ENCODE measurements at places on chromosomes 1 and 21.

DNA sequence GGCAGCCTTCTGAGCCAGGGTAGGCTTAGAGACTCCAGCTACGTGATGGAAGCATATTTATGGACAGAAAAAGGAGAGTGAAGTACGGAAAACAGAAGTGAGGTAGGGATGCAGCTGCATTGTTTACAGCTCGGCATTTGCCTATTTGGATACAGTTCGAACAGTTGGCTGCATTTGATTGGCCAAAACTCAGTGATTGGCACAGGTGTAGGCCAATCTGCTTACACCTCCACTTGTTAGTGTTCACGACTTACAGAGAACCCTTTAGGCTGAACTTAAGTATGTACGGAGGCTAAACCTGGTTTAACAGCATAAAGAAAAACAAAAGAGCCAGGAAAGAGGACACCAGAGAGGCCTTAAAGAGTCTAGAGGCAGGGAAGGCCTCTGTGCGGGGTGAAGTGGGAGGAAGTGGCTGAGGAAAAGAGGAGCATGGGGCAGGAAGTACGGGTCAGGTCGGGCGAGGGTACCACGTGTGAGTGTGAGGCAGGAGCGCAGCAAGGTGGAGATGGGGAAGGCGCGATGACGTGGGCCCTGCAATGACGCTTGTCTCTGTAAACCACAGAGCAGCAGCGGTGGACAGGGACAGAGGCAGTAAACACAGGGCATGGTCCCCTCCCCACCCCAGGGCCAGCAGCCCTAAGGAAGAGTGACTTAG lies 32.0 kb downstream of the RSPH1 start:
- peaks cover 4% of the 10 kb centered on the region for H3K27me3 ChIP-seq
- DNase-seq = peak; percentile 53
- peak overlapping the region; percentile 56 for H3K4me3 ChIP-seq
- peaks cover 7% of the 10 kb centered on the region for H3K36me3 ChIP-seq
- H3K4me1 ChIP-seq = peaks cover 68% of the 10 kb centered on the region

- no peak for DNase-seq
- no peaks in the 10 kb centered on the region for H3K36me3 ChIP-seq
- no peaks in the 10 kb centered on the region for H3K4me1 ChIP-seq
- no peaks in the 10 kb centered on the region for H3K27me3 ChIP-seq
- no peak overlapping the region for H3K4me3 ChIP-seq
These were observed 79.2 kb downstream of the PROX1 start for GRCh38 chr1:214066936-214067335.

GRCh38 chr1:208238710-208239472 lies 5.3 kb downstream of the PLXNA2 start:
- H3K4me3 ChIP-seq = no peak overlapping the region
- H3K27me3 ChIP-seq = peaks cover 46% of the 10 kb centered on the region
- H3K27ac ChIP-seq = no peak overlapping the region
- H3K4me1 ChIP-seq = peaks cover 20% of the 10 kb centered on the region
- no peak for DNase-seq

GRCh38 chr1:66599346-66599745 lies 65.4 kb downstream of the SGIP1 start:
- no peaks in the 10 kb centered on the region for H3K4me1 ChIP-seq
- no peak overlapping the region for H3K27ac ChIP-seq
- H3K4me3 ChIP-seq = no peak overlapping the region

DNA sequence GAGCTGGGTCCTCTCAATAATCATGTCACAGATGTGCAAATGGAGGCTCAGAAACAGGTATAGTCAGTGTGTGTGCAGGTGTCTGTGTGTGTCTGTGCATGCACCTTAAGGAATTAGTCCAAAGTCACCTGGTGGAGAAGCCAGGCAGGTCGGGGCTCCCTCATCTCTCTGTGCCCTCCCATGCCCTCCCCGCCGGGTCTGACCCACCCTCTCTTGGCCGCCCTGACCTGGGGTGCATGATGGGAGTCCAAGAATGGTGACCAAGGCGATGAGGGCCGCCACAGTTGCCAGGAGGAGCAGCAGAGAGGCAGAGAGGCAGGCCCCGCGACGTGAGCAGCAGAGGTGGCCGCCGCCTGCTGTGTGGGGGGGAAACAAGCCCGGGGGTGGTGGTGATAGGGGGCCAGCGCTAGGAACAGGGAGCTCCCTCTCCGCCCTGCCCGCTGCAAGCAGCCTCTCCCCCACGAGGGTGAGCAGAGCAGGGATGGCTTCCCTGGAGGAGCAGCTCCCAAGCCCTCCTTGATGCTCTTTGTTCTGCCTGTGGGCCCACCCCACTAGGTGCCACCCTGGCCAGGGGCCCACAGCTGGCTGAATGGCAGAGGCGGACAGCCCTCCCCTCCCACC lies 3.9 kb downstream of the LDLRAD1 start:
- H3K4me3 ChIP-seq = no peak overlapping the region
- no peaks in the 10 kb centered on the region for H3K4me1 ChIP-seq
- H3K36me3 ChIP-seq = no peaks in the 10 kb centered on the region
- no peak for DNase-seq
- no peak overlapping the region for H3K27ac ChIP-seq

- no peak overlapping the region for H3K27ac ChIP-seq
- H3K4me3 ChIP-seq = no peak overlapping the region
These were observed 30.6 kb downstream of the ELK4 start for GRCh38 chr1:205601205-205601604.

DNA sequence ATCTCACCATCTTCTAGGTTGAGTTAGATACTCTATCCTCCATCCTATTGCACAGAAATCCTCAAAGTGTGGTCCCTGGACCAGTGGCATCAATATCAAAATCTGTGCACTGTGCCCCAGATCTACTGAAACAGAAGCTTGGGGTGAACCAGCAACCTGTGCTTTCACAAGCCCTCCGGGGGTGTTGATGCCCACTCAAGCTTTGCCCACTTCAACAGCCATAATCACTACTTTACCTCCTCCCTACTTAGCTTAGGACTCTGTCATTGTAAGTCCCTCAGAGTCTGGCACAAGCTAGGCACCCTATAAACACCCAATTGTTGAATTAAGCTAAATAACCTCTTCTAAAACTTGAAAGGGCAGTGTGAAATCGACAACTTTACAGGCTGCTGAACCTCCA lies 144.2 kb upstream of the SOD1 start:
- H3K27me3 ChIP-seq = peaks cover 3% of the 10 kb centered on the region
- no peak overlapping the region for H3K27ac ChIP-seq
- H3K36me3 ChIP-seq = no peaks in the 10 kb centered on the region
- peaks cover 5% of the 10 kb centered on the region for H3K4me1 ChIP-seq

GRCh38 chr1:4529446-4530165 lies 124.8 kb upstream of the AJAP1 start:
- H3K27me3 ChIP-seq = peaks cover 5% of the 10 kb centered on the region
- no peaks in the 10 kb centered on the region for H3K4me1 ChIP-seq
- no peak overlapping the region for H3K4me3 ChIP-seq
- H3K36me3 ChIP-seq = no peaks in the 10 kb centered on the region
- H3K27ac ChIP-seq = no peak overlapping the region

DNA sequence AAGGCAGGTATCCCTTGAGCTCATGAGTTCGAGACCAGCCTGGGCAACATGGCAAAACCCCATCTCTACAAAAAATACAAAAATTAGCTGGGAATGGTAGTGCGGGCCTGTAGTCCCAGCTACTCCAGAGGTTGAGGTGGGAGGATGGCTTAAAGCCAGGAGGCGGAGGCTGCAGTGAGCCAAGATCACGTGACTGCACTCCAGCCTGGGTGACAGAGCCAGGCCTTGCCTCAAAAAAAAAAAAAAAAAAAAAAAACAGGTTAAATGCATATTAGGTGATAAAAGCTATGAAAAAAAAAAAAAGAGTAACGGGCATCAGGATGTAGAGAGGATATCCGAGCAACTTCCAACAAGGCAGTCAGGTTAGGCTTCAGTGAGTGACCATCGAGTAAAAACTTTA lies 2.8 kb upstream of the SRRM1 start:
- H3K27ac ChIP-seq = peak overlapping the region; percentile 96
- peaks cover 14% of the 10 kb centered on the region for H3K36me3 ChIP-seq
- H3K4me1 ChIP-seq = peaks cover 33% of the 10 kb centered on the region
- no peaks in the 10 kb centered on the region for H3K27me3 ChIP-seq
- DNase-seq = no peak
- H3K4me3 ChIP-seq = no peak overlapping the region

GRCh38 chr1:116717318-116717717 lies 36.9 kb upstream of the CD2 start:
- H3K36me3 ChIP-seq = no peaks in the 10 kb centered on the region
- no peak overlapping the region for H3K4me3 ChIP-seq
- peaks cover 5% of the 10 kb centered on the region for H3K4me1 ChIP-seq
- peaks cover 8% of the 10 kb centered on the region for H3K27me3 ChIP-seq

GRCh38 chr1:216140730-216141524 lies 282.3 kb downstream of the USH2A start:
- H3K36me3 ChIP-seq = no peaks in the 10 kb centered on the region
- no peak overlapping the region for H3K4me3 ChIP-seq
- no peaks in the 10 kb centered on the region for H3K4me1 ChIP-seq
- no peaks in the 10 kb centered on the region for H3K27me3 ChIP-seq
- H3K27ac ChIP-seq = no peak overlapping the region
- no peak for DNase-seq

GRCh38 chr21:17059936-17060335 lies 452.9 kb upstream of the CXADR start:
- H3K4me1 ChIP-seq = no peaks in the 10 kb centered on the region
- no peak overlapping the region for H3K27ac ChIP-seq
- no peaks in the 10 kb centered on the region for H3K36me3 ChIP-seq
- no peaks in the 10 kb centered on the region for H3K27me3 ChIP-seq
- DNase-seq = no peak

DNA sequence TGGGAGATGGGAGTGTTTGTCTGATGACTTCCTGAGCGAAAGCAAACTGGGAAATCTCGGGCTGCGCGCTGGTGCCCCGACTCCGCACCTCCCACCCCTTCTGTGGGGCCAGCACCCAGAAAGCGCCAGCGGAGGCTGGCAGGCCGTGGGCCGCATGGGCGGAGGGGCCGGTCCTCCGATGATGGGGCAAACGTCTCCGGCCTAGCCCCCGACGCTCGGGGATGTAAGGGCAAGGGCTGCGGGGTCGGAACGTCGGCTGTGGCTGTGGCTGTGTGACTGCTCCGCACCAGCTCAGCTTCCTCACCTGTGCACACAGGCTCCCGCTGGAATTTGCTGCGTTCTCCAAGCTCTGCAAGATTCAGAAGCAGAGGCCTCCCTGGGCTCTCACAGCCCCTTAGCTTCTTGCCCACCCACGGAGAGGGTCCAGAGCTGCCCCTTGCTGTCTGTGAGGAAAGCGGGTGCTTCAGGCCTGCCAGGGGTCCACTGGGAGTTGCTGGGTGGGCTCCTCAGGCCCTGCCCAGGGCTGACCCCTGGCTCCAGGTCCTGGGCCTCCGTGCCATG lies 35.0 kb downstream of the COL18A1 start:
- H3K27me3 ChIP-seq = peaks cover 7% of the 10 kb centered on the region
- no peaks in the 10 kb centered on the region for H3K36me3 ChIP-seq
- DNase-seq = no peak
- H3K4me1 ChIP-seq = peaks cover 2% of the 10 kb centered on the region
- H3K27ac ChIP-seq = no peak overlapping the region
- H3K4me3 ChIP-seq = no peak overlapping the region

GRCh38 chr1:182611326-182611725 lies 7.1 kb upstream of the RGS16 start:
- no peak for DNase-seq
- peaks cover 1% of the 10 kb centered on the region for H3K36me3 ChIP-seq
- peaks cover 64% of the 10 kb centered on the region for H3K4me1 ChIP-seq
- no peak overlapping the region for H3K27ac ChIP-seq

DNA sequence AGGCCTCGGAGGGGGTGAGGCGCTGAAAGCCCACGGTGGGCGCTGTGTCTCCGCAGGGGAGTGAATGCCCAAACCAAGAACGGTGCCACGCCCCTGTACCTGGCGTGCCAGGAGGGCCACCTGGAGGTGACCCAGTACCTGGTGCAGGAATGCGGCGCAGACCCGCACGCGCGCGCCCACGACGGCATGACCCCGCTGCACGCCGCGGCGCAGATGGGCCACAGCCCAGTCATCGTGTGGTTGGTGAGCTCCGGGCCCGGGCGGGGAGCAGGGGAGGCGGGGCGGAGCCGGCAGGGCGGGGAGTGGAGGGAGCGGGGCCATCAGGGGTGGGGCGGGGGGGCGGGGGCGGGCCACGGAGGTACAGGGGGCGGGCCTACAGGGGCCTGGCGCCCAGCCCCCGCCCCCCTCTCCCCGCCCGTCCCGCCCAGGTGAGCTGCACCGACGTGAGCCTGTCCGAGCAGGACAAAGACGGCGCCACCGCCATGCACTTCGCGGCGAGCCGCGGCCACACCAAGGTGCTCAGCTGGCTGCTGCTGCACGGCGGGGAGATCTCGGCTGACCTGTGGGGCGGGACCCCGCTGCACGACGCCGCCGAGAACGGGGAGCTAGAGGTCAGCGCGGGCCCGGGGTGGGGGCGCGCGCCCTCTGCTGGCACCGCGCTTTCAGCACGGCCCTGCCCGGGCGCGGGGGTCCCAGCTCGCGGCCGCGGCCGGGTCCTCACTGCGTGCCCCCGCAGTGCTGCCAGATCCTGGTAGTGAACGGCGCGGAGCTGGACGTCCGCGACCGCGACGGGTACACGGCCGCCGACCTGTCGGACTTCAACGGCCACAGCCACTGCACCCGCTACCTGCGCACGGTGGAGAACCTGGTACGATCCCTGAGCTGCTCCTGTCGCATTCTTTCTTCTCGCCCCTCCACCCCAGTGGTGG lies 15.9 kb downstream of the ESPN start:
- peak overlapping the region; percentile 25 for H3K4me3 ChIP-seq
- H3K27ac ChIP-seq = no peak overlapping the region
- H3K4me1 ChIP-seq = peaks cover 3% of the 10 kb centered on the region
- no peaks in the 10 kb centered on the region for H3K36me3 ChIP-seq
- H3K27me3 ChIP-seq = peaks cover 51% of the 10 kb centered on the region

DNA sequence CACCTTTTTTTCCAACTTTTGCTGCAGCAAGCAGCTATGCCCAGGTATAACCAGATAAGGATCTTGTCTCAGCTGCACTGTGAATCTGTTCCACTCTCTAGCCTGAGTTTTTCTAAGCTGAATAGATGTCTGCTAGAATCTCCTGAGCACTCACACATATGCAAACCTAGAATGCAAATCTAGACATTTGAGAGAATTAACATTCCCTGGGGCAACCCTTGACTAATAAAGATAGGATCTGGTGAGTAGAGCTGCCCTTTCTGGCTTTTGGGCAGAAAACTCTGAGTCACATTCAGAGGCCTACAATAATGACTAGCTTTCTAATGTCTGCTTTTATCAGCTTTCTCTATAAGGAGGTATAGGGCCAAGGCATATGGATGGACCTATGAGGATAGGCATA lies 61.4 kb upstream of the BARHL2 start:
- peaks cover 31% of the 10 kb centered on the region for H3K27me3 ChIP-seq
- DNase-seq = no peak
- no peaks in the 10 kb centered on the region for H3K36me3 ChIP-seq

DNA sequence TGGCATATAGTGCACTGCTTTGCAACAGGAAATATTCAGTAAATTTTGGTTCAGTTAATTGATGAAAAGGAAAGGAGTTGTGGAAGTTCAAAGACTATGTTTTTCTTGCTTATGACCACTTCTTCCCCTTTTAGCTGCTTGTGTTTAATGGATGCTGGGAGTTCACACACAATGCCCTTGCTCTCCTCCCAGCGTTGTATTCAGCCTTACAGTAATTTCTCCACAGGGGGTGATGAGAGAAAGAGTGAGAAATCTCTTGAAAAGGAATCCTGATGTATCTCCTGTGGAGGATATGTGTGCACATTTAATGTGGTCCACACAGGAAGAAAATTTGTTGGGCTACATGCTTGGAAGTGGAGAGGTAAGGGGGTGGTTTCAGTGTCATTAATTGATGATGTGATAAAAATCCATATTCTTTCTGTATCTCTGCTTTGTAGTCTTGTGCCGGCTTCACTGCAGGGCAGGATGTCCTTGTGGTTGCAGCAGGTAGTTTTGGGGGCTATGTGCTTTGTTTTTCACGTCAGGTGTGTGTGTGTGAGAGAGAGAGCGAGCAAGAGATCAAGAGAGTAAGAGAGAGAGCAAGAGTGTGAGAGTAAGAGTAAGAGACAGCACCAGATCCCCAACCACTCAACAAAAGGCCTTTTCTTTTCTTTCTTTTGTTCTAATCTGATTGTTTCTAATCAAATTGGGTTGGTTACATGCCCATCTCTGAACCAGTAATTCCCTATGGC lies 204.4 kb downstream of the RWDD3 start:
- no peak overlapping the region for H3K4me3 ChIP-seq
- no peak for DNase-seq
- H3K4me1 ChIP-seq = no peaks in the 10 kb centered on the region

Measured in activated naive CD8-positive, alpha-beta T cell treated with anti-CD3 and anti-CD28 coated beads for 36 hours (primary cell).